ENCODE measurements at places on chromosomes 2 and 18. TPM values are rescaled to one million over a fixed set of nuclear protein-coding genes. Genes with fewer than 3 reads are reported as not detected.

DNA sequence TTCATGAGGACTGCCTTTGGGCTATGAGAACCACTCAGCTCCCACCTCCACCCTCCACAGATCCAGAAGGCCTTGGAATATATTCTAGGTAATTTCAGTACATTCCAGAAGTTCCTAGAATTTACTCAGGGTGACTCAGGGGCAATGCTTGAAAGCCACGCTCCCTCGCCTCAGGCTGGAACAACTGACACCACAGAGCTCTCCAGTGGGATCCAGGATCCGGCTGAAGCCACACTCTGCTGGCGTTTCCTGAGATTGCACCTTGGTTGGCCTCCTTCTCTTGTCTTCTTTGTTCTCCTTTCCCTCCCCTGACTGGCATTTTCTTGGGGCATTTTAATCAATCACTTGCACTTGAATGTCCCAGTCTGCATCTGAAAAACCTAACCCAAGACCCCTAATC, 92.6 kb upstream of the KCNE4 start:
- no peak for DNase-seq

GRCh38 chr2:68723181-68723580, 11.4 kb upstream of the ARHGAP25 start:
- no peak for DNase-seq

- no peak for DNase-seq
Observed at GRCh38 chr2:28547906-28548600, 52.2 kb downstream of the PLB1 start.

DNA sequence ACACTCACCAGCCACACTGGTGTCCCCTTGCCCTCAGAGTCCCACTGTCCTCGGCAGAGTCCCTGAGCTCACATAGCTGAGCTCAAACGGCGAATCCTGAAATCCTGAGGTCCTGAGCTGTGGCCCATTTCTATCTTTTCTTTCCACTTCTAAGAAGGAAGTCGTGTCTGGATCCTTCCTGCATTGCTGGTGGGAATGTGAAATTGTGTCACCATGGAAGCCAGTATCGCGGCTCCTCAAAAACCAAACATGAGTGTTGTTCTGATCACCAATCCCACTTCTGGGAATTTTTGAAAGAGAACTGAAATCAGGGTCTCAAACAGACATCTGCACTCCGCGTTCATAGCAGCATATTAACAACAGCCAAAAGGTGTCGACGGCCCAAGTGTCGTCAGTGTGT, 244.7 kb downstream of the EIPR1 start:
- no peak for DNase-seq

The NXPH2 gene
- total RNA-seq: not detected
